Tibial nerve (tissue), 4 donors: ENCODE measurements at places on chromosomes 12 and 14. TPM values are rescaled to one million over a fixed set of nuclear protein-coding genes. Genes with fewer than 3 reads are reported as not detected.
A peak's percentile ranks its signal among the peaks of the same experiment; 100 is the strongest.

DNA sequence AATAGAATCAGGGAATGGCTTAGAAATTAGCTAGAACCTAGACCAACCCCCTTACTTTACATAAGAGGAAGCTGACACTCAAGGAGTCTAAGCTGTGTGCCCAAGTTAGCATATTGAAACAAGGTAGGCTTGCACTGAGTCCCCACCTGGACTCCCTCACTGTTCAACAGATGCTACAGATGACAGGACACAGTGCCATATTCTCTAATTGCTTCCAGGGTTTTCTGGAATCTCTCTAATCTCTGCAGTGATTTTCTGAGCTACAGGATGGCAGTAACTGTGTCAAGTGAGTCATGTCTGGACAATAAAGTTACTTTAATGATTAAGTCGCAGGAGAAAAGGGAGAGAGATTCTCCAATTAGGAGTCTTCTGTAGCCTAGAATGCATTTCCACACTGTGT lies 35.8 kb downstream of the AKAP6 start:
- no peak overlapping the region for H3K4me3 ChIP-seq
- no peaks in the 10 kb centered on the region for H3K27me3 ChIP-seq
- no peak overlapping the region for H3K27ac ChIP-seq
- H3K4me1 ChIP-seq: no peaks in the 10 kb centered on the region
- no peaks in the 10 kb centered on the region for H3K36me3 ChIP-seq

- no peaks in the 10 kb centered on the region for H3K36me3 ChIP-seq
- no peak overlapping the region for H3K4me3 ChIP-seq
- no peaks in the 10 kb centered on the region for H3K27me3 ChIP-seq
- H3K4me1 ChIP-seq: peaks cover 59% of the 10 kb centered on the region
- H3K27ac ChIP-seq: peak overlapping the region; percentile 91
These were observed 428.8 kb downstream of the ZFP36L1 start for GRCh38 chr14:68363843-68364767.

- H3K4me1 ChIP-seq: no peaks in the 10 kb centered on the region
- peaks cover 29% of the 10 kb centered on the region for H3K36me3 ChIP-seq
- H3K27me3 ChIP-seq: no peaks in the 10 kb centered on the region
- H3K4me3 ChIP-seq: no peak overlapping the region
These were observed 5.8 kb downstream of the SLC22A17 start for GRCh38 chr14:23346693-23347405.

The PLD4 gene
- not detected for total RNA-seq

The C1S gene
- 1,129 TPM for total RNA-seq
